COR-L47 (cell line): ENCODE measurements at places on chromosomes 7 and 10.

- DNase-seq = no peak
Measured at GRCh38 chr7:82542665-82543064, 99.1 kb upstream of the CACNA2D1 start.

DNA sequence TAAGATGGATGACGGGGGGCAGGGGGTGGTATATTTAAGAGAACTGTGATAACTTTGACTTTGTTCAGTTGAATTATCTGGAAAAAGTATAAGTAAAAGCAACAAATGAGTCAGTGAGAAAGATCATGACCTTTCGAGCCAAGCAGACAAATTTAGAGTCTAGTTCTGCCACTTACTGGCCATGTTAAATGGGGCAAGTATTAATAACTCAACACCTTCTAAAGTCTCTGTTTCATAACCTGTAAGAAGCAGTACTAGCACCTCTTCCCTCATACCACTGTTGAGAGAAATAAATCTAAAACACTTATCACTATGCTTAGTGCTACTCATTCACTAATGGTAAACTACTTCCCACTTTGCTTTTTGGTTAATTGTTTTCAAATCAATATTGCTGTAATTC, 604.4 kb upstream of the LRRN3 start:
- no peak for DNase-seq

GRCh38 chr10:79306644-79307220, 40.5 kb upstream of the PPIF start:
- no peak for DNase-seq

- DNase-seq = no peak
Measured at GRCh38 chr7:41481353-41481752, 221.5 kb downstream of the INHBA start.

GRCh38 chr7:87312215-87312865, 33.1 kb upstream of the CROT start:
- peak; percentile 36 for DNase-seq

DNA sequence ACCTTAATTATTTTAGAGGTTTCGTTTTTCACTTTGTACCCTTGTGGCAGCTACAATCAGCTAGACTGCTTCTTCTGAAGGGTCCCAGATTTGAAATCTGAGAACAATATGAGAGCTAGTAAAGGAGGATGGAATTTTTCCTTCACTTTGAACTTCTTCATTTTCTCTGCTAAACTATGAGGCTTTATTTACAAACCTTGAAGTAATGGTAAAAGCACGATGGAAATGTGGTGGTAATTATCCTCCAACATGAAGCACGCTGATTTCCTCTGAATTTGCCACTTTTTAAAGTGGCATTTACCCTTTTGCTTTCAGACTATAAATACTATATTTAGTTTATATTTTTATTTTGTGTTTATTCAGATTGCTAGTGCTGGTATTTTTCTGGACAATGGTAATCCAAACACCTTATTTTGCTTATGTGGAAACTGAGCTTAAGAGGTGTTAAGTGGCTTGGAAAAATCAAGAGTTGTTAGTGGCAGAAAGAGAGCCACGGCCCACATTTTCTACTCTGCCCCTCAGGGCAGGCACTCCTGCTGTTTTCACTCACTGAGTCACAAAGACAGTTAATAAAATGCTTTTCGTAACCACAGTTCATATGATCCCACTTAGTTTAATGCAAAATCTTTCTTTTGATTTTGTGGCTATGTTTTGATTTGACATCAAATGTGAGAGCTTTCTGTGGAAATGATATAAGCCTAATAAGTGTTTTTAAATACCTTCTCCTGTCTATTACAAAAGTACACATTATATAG, 2.7 kb downstream of the SSMEM1 start:
- DNase-seq = no peak

DNA sequence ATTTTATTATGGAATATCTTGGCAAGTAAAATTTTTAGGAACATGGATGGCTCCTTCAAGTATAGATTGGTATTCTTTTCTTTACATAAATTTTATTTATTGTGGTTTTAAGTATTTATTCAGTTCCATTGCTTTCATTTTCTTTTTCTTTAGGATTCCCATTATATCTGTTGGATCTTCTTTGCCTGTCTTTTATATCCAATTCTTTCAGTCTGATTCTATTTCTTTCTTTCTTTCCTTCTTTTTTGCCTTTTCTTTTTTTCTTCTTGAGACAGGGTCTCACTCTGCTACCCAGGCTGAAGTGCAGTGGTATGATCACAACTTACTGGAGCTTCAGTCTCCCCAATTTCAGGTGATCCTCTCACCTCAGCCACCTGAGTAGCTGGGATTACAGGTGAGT, 74.2 kb upstream of the GLI3 start:
- no peak for DNase-seq

- DNase-seq = no peak
Measured at GRCh38 chr10:94103801-94104221, 110.1 kb downstream of the PLCE1 start.

GRCh38 chr10:131363416-131363815, 51.9 kb upstream of the TCERG1L start:
- no peak for DNase-seq

GRCh38 chr7:38398725-38399321, 125.4 kb upstream of the TARP start:
- peak; percentile 21 for DNase-seq

DNA sequence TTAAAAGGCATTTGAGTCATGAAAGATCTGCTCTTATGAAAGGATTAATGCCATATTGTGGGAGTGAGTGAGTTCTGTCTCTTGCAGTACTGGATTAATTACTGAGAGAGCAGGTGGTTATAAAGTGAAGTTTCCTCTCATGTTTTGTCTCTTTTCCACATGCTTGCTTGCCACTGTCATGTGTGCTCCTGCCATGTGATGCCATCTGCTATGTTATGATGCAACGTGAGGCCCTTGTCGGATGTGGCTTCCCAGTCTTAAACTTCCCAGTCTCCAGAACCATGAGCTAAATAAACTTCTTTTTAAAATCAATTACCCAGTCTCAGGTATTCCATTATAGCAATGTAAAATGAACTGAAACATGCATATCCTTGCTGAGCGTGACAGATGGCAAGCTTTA, 22.7 kb upstream of the TCTN3 start:
- DNase-seq = no peak

DNA sequence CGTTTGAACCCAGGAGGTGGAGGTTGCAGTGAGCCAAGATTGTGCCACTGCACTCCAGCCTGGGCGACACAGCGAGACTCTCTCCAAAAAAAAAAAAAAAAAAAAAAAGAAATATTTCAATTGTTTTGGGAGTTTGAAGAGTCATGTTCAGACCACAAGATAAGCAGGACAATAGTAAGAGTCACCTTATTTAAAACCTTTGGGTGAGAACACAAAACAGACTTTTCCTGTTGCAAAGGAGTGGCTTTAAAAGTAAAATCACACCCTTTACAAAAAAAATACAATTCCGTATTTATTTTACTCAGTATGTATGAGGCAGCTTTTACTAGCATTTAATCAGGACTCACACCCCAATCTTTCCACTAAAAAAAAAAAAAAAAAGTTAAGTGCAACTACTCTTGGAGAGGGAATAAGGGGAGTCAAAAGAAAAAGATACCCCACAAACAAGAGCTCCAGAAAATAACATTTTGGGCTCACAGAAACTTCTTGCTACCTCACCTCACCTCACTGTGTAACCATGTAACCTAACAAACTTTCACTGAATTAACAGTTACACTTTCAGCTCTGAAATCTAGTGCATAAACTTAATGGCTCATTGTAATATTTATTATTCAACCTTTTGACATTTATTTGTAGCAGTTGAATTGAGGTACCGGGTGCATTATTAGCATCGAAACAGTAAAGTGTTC, 11.2 kb downstream of the SKIDA1 start:
- DNase-seq = no peak

DNA sequence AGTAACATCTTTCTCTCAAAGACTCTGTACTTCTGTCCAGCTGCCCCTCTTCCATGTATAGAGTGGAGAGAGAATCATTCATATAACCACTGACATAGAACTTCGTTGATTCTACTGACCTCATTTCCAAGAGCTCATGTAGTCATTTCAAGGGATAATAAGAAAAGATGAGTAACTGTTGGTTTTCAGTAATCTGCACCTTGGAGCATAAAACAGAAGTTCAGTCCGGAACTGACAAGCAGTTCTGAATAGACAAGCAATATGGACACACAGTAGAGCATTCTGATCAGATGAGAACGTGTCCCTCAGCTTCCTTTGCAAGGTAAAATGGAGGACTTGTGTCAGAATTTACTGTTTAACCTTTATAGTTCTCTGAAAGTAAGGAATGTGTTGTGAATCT, 847.1 kb downstream of the REEP3 start:
- DNase-seq = no peak

GRCh38 chr10:86195521-86196157, 171.0 kb downstream of the GRID1 start:
- DNase-seq = peak; percentile 16

DNA sequence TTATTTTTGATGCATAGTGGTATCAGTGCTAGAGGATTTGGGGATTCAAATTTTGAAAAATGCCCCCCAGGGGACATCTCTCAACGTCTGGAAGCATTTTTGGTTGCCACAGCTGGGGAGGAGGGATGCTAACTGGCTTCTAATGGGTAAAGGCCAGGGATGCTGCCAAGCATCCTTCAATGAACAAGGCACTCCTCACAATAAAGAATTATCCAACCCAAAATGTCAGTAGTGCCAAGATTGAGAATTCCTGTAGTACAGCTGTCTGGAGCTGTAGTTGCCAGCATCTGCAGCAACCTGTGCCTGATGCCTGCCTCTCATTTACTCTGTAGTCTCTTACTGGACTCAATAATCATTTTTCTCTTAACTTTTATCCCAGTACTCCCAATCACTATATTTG, 53.5 kb downstream of the SEPTIN7 start:
- DNase-seq = no peak

GRCh38 chr7:73681031-73681430, 2.2 kb downstream of the DNAJC30 start:
- DNase-seq = no peak

GRCh38 chr7:77661816-77662215, 34.4 kb upstream of the RSBN1L start:
- no peak for DNase-seq

GRCh38 chr7:782718-783449, 49.4 kb upstream of the SUN1 start:
- DNase-seq = no peak

- DNase-seq = peak; percentile 47
Measured at GRCh38 chr10:63700631-63701156, 179.5 kb downstream of the REEP3 start.

GRCh38 chr7:29811586-29811985, 5.3 kb downstream of the WIPF3 start:
- peak; percentile 32 for DNase-seq

DNA sequence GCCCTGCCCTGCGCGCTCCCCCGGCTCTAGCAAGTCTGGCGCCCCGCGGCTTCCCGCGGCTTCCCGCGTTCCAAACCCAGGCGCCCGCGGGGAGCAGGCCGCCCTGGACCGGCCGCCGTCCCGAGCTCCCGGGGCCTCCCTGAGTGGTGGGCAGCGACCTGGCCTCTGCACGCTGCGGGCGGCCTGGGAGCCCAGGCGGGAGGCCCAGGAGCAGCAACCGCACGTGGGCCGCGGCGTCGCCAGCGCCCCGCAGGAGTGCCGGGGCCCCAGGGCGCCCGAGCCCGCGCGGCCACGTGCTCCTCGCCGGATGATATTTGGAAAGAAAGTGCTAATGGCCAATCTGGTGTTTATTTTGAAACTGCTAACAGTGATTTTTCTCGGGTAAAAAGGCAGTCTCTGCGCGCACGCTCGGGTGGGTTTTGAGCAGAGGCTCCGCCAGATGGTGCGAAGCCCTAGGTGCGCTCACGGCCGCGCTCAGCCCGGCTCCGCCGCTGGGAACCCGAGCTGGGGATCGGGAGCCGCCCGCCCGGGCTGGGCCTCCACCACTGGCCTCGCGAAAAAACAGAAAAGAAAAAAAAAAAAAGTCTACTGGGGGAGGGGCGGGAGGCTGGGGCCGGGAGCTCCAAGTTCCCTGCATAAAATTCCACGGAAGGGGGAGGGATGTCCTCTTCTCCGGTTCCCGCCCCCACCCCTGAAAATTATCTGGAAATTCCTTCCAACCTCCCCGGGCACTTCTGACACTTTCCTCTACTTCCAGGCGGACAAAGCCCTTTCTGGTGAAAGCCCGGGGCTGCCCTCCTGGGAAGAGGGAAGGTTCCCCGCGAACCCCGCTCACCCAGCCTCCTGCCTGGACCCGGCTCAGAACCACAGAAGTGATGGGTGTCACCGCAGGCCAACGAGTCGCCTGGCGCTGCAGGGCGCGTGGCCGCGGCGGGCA, 4.3 kb downstream of the EBF3 start:
- DNase-seq = no peak

DNA sequence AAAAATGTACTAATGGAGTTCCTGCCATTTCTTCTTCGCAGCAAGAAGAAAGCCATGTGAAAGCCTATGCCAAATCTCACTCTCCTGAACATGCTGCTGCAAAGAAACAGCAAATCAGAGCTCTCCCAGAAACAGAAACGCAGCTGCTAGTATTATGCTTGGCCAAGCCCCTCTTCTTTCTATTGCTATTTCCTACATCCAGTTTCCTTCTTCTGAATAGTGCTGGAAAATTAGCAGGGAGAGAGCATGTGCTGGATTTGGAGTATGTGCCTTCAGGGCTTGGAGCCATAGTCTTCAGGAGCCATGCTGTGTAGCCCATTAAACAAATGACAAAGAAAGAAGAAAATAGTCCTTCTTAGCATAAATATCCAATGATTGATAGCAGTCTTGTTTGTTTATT, 852.0 kb upstream of the PHF14 start:
- peak; percentile 49 for DNase-seq

GRCh38 chr7:69419934-69420333, 178.3 kb upstream of the AUTS2 start:
- no peak for DNase-seq

DNA sequence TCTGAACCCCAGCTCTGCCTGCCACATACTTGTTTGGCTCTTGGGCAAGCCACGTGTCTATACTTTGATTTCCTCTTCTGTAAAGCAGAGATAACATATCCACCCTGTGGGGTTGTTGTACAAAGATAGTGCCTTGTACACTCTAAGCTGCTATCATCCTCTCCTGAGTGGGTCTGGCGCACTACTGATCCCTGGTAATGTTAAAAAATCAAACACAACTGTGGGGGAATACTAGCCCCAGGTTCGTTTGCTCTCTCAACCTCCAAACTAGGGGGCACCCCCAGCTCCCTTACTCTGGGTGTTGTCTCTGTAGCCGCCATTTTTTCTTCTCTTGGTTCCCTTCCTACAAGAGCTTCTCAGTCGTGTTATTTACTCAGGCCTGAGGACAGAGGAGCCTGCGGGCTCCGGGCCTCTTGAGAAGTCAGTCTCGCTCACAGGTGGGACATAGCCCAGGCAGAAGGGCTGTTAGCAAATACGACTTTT, 1.0 kb downstream of the POLM start:
- DNase-seq = no peak
